ENCODE measurements at places on chromosomes 4 and X. TPM values are rescaled to one million over a fixed set of nuclear protein-coding genes. Genes with fewer than 3 reads are reported as not detected.

- DNase-seq = no peak
Measured at GRCh38 chr4:37246891-37247290, 2.3 kb downstream of the NWD2 start.

DNA sequence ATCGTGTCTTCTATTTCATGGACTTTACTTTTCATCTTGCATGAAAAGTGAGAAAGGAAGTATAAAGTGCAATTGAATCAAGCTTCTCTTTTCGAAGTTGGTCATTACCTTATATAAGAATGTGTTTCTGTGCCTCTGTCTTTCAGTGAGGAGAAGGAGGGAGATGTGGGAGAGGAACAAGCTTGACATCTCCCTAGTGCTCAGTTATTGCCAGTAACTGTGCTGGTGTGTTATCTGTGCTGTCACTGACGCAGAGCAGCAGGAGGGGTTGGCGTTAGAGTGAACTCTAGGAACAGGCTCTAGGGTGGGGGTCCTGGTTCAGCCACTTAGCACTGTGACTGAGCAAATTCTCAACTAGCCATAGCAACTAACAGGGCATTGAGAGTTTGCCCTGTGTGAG, 34.0 kb upstream of the TBC1D9 start:
- no peak for DNase-seq

DNA sequence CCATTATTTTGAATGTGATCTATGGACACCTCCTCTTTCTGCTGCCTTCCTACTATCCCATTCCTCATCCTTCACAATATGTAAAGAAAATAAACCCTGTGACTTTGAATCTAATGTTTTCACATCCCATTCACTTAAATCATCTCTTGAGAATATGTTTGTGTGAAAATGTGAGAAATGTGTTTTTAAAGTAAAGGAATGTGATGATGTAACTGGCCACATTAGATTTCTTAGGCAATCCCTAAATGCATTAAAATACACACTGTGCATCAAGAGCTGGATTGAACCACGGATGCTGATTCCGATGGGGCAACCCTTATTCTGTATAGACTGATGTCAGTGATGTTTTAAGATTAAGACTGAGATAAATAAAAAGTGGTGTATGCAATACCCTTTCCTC, 558.9 kb upstream of the TENM3 start:
- no peak for DNase-seq

Gene CFI
- not detected for total RNA-seq

DNA sequence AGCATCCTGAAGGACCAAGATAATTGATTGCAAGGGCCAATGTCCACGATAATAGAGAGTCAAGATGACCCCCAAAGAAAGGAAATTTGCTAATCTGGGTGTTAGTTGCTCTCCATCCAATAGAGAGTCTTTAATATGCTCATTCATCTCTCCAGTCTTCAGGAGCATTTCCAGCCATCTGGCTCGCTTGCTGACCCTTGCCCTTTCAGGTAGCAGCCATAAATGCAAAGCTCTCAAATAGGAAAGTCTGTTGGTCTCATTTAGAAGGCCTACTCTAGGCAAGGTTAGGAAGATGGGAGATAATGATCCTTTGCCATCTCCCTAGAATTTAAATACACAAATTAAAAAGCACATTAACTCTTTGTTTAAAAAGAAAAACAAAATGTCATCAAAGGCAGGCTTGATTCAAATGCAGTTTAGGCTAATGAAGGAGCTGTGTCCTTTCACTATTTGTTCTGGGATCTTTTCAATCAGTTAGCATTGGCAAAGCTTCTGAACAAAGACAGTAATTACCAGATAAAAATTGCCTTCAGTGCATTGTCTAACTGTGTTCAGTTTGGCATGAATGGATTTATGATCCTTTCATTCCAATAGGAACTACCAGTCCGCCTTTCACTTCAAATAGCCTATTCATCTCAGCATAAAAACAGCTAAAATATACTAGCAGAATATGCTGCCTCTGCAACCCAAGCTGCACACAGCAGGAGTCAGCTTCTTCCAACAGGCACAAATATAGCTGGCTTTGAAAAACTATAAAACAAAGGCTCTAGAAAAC, 49.6 kb upstream of the ATXN3L start:
- DNase-seq = peak; percentile 18

- DNase-seq = no peak
Measured at GRCh38 chr4:155032521-155033229, 175.8 kb upstream of the NPY2R start.

DNA sequence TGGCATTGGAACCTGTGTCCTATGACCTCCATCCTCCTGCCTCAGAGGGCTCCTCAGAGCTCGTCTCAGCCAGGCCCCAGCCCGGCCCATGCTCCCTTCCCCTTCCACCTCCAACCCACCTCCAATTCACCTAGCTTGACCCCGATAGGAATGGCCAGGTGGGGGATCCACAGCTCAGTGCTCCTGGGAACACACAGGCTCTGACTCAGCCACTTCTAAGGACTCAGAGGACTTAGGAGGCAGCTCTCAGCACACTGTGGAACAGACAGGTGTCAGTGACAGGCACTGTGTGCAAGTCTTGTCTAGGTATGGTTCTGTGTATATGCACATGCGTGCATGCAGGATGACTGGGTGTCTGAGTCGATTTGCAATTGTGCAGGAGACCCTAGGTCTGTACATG, 44.8 kb downstream of the PJA1 start:
- no peak for DNase-seq

DNA sequence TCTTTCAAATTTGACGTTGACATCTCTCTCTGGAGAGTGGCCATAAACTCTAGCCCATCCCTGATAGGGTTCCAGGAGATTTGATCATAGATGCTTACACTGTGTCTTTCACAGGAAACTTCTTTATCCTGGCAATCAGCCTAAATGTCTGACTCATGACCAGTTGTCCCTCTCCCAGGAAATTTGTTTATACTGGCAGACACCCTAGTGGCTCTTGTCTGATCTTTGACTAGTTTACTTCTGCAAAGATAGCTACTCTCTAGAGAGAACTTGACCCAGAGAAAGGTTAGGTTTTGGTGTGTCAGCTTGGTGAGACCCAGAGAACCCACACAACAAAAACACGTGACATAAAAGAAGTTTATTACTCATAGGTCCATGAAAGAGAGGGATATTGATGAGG, 509.8 kb downstream of the CENPC start:
- DNase-seq = no peak

Measured in G401 (cell line).